Epithelial cell of umbilical artery (primary cell): ENCODE measurements at places on chromosomes 11 and 22. TPM values are rescaled to one million over a fixed set of nuclear protein-coding genes. Genes with fewer than 3 reads are reported as not detected.

The APLNR gene
- not detected in 2 replicates for total RNA-seq

The PTGDR2 gene
- not detected in 2 replicates for total RNA-seq

The OR5AL1 gene
- not detected in 2 replicates for total RNA-seq

The C22orf31 gene
- total RNA-seq: not detected in 2 replicates

The TMEM223 gene
- total RNA-seq: 13.4 and 21.8 TPM in 2 replicates
